Omental fat pad (tissue), 4 donors: ENCODE measurements at places on chromosomes 12 and 14. TPM values are rescaled to one million over a fixed set of nuclear protein-coding genes. Genes with fewer than 3 reads are reported as not detected.

DNA sequence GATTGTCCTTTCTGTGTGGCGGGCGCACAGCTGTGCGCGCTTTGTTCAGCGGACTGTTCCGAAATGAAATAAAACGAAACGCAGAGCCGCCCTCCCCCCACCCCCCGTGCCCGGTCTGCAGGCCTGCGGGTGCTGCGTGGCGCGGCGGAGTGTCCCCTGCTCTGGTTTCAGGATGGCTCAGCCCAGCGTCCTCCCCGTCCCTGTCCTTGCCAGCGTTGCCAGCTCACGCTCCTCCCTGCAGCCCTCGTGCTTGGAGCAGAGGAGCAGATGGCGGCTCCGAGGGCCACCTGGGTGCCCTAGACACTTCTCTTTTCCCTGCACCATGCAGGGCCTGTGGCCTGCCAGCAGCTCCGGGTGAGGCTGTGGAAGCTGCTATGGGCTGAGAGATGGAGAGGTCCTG lies 17.5 kb upstream of the BEGAIN start:
- DNase-seq: no peak

DNA sequence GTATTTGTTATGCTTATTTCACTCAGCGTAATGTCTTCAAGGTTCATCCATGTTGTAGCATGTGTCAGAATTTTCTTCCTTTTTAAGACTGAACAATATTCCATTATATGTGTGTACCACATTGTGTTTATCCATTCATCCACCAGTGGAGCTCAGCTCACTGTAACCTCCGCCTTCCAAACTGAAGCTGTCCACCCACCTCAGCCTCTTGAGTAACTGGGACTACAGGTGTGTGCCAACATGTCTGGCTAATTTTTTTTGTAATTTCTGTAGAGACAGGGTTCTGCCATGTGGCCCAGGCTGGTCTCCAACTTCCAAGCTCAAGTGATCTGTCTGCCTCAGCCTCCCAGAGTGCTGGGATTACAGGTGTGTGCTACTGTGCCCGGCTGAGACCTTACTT lies 21.1 kb downstream of the CCDC77 start:
- DNase-seq: no peak

GRCh38 chr14:105096206-105096875 lies 31.1 kb upstream of the GPR132 start:
- DNase-seq: no peak

DNA sequence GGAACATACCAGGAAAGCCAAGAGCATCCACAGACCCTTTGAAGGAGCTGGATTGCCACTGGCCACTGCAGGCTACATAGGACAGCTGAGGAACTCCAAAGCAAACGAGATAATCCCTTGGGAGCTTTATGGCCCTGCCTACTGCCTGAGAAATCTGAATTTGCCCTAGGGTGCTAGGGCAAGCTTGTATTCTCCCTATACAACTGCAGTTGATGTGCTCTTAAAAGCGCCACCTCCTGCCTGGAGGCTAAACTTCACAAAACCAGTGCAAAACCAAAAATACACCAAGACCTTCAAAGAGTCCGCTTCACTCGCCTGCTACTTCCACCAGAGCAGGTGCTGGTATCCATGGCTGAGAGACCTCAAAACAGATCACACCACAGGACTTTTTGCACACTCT lies 99.6 kb upstream of the KRR1 start:
- no peak for DNase-seq

- DNase-seq: no peak
Observed at GRCh38 chr12:109462868-109463692, 14.0 kb downstream of the KCTD10 start.

DNA sequence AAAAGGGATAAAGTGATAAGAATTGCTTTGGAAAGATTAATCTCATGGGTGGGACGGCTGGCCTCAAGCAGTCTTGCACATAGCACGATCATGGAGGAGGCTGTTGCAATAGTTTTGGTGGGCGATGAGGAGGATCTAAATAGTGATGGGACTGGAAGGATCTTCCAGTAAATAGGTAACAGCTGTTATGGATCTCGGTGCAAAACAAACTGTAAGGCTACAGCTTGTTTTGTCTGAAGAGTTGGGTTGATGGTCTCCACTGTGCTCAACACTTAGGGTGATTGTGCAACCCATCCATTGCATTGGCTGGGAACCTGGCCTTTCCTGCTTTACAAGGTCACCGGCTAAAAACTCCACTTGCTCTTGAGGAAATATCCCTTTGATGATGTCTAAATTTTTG lies 21.0 kb downstream of the IGF1 start:
- no peak for DNase-seq

DNA sequence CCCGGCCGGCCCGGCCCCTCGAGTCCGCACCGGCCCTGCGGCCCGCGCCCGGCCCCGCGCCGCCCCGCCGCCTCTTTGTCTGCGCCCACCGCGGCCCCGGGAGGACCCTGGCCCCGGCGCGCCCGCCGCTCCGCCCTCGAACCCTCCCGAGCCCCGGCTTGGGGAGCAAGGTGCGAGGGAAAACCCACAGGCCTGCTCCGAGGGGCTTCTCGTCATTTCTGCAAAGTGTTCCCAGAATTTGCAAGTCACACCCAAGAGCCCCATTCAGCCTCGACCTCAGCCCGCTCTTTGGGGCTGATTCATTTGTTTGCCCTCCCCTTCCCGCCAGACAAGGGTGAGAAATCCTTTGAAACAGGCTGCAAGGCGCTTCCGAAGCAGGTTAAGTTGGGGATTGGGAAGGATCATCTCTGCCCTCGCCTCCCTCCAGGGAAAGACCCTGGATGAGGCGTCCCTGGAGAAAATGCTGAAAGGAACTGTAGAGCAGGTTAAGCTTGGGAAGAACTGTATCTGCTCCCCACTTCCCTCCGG lies 325 bp upstream of the CLIP1 start:
- peak; percentile 38 for DNase-seq

- peak; percentile 66 for DNase-seq
Observed at GRCh38 chr12:52036587-52037171, 14.6 kb upstream of the NR4A1 start.

GRCh38 chr12:112121780-112122565 lies 3.4 kb upstream of the TRAFD1 start:
- DNase-seq: peak; percentile 48

DNA sequence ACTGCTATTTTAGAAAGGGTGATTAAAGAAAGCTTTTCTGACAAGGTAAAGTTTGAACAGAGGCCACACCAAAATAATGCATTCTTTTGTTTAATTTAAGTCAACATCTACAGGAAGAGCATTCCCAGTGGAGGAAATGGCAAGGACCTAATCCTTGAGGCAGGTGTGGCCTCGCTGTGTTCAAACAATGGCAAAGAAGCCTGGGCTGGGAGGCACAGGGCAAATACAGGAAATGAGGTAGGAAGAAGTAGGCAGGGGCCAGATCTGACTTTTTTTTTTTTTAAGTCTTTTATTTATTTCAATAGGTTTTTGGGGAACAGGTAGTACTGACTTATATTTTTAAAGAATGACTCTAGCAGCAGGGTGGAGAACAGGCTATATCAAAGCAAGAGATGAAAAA lies 53.5 kb downstream of the ARMH4 start:
- no peak for DNase-seq

GRCh38 chr12:4151362-4152121 lies 122.0 kb upstream of the CCND2 start:
- no peak for DNase-seq

- no peak for DNase-seq
Observed at GRCh38 chr12:65308006-65308405, 29.5 kb downstream of the MSRB3 start.

DNA sequence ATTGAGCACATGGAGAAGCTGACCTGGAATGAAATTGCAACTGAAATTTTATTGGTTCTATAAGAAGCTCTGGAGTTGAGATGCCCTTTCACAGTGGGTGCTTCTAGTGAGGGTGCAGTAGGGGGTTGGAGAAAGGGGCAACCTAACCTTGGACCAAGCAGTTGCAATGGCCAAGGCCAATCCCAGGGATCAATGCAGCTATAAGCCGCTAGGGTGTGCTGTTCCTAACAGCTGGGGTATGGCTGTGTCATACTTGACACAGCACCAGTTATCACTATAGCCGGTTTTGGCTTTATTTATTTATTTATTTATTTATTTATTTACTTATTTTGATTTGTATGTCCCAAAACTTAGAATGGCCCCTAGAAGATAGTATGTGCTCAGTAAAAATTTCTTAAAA lies 505.9 kb downstream of the FLRT2 start:
- DNase-seq: no peak

DNA sequence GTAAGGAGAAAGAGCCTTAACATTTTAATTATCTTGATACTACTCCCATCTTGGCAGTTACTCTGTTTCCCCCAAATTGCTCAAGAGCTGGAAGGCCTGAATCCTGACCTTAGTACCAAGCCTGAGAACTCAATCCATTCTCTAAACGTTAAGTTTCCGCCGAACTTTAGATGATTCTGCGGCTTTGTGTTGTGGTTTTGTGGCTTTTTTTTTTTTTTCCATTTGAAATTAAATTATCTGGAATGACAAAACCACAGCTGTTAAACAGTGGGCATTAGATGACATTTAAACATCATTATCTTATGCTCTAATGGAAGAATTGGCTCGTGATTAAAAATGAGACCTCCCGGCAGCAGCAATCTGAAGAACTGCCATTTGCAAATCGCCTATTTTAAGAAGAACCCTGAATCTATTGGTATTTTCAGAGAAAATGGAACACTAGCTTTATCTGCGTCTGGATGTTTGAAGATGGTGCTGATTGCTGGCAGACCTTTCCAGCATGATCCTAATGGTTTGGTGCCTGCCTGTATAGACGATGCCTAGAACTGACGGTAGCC lies 38.4 kb downstream of the TMEM132C start:
- no peak for DNase-seq

GRCh38 chr12:132178801-132179401 lies 34.6 kb downstream of the NOC4L start:
- no peak for DNase-seq

- no peak for DNase-seq
Observed at GRCh38 chr14:70885343-70886022, 21.8 kb upstream of the PCNX1 start.

- no peak for DNase-seq
Observed at GRCh38 chr14:21024585-21025370, at the start of gene NDRG2. Gene NDRG2 (minus strand): TSS chr14:21025061. CDS start chr14:21023315, 1,746 bp downstream.

GRCh38 chr14:68230202-68230949 lies 410.8 kb downstream of the RAD51B start:
- no peak for DNase-seq

- DNase-seq: no peak
Observed at GRCh38 chr12:56474389-56474788, 6.0 kb downstream of the SPRYD4 start.

GRCh38 chr14:50559990-50560930 lies at the start of gene ATL1:
Gene ATL1 (plus strand): TSS chr14:50560145. CDS start chr14:50560266, 121 bp downstream.
- DNase-seq: peak; percentile 29

- no peak for DNase-seq
Observed at GRCh38 chr14:105430042-105430441, 10.4 kb downstream of the MTA1 start.

DNA sequence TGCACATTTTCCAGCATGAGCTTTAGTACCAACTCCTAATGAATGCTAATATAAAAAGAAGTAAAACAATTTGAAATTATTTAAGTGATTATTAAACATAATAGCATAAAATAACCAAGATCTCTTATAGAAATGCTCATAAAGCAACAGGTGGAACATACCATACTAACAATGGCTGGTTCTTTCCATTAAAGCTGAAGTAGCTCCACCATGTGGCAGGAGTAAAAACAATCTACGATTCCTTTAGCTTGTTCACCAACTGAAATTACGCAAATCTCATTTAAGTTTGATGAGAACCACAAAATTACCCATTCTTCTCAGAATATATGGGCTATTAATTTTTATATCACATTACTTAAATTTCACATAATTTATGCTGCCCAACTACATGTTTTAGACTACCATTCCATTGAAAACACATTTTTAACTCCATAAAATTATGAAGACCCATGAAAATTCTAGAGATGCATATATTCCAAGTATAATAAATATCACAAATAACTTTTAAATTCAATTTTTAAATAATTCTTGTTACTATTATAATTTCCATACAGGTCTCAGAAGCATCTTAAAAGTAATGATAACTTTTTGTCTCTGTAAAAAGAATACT lies 213.6 kb downstream of the DAD1 start:
- DNase-seq: no peak

- no peak for DNase-seq
Observed at GRCh38 chr12:3046441-3047200, 30.6 kb upstream of the TSPAN9 start.

- DNase-seq: no peak
Observed at GRCh38 chr12:28938581-28939235, 210.4 kb upstream of the FAR2 start.

DNA sequence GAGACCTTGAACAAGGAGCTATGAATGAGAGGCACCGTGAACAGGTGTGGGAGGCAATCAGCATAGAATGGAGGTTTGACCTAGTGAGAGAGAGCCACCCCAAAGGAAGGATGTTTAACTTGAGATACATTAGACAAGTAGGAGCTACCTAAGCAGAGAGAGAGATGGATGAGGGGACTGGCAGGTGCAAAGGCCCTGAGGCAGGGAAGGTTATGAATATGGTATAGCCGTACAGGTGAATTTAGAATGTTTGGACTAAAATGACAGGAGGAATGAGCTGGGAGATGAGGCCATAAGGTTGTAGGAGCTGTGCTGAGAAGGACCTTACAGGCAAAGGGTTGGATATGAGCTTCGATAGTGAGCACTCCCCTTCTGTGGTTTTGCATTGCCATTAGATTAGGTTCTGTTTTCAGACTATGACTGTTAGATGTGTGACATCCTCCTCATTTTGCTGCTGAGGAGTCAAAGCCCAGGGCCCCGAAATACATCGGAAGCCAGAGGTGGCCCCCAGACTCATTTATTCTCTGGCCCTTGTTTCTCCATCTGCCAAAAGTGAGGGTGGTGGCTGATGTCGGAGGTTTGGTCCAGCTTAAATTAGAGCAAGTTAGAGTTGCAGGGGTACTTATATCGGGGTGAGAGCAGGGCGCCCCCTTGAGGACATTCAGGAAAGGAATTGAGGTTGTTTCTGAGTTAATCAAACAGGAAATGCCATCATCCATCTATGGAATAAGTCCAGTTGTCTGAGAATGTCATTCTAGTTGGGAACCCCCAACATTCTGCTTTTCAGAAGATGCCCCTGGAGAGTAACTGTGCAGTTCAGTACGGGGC lies 29.4 kb downstream of the SLC24A4 start:
- no peak for DNase-seq

DNA sequence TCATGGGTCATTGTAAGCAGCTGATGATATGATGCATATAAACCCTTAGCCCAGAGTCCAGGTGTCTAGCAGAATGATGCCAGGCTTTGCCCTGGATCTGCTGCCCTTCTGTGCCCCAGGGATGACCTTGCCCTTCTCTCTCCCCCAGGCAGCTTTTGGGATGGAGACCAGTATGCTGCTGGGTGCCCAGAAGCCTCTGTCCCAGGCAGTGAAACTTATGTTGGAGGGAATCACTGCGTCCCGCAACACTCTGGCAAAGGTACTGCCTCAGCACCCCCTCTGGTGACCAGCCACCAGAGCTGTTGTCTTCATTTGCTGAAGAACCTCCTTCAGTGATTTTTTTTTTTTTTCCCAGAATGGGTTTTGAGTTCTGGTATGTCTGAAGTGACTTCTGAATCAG lies 23.3 kb downstream of the CYP46A1 start:
- no peak for DNase-seq

Gene NID2
- total RNA-seq: 67.0 TPM

Gene SRSF5
- total RNA-seq: 400 TPM

Gene RFLNA
- 9.5 TPM for total RNA-seq

Gene GALNT8
- total RNA-seq: 2.5 TPM

Gene MIP
- total RNA-seq: not detected

Gene RACGAP1
- 11.4 TPM for total RNA-seq

Gene C12orf75
- total RNA-seq: 3.6 TPM

Gene RD3L
- not detected for total RNA-seq

Gene POTEM
- total RNA-seq: not detected

Gene SPTLC2
- total RNA-seq: 23.5 TPM
